ENCODE measurements at places on chromosomes 7 and 10.

GRCh38 chr10:103540722-103541121 lies 47.2 kb downstream of the NEURL1 start:
- DNase-seq = no peak

- DNase-seq = no peak
Observed at GRCh38 chr7:89133819-89134218, 338.3 kb upstream of the TEX47 start.

GRCh38 chr7:911791-912480 lies 35.6 kb downstream of the GET4 start:
- DNase-seq = no peak

GRCh38 chr7:45176886-45177731 lies 19.5 kb downstream of the RAMP3 start:
- no peak for DNase-seq

DNA sequence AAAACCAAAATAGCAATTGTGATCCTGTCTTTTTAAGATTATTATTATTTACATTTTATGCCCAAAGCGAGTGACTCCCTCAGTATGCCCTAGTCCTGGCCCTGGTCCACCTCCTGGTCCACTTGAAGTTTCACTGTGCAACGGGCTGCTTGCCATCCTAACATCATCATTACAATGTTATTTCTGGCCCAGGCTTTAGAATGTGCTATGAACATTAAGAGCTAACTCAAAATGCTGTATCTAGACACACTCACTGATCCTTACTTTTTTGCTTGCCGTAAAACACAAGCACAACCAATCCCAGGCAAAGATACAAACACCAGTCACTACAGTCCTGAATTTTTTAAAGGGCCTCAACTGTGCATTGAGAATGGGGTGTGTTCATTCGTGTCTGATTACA lies 38.4 kb downstream of the RHOBTB1 start:
- DNase-seq = no peak

- DNase-seq = no peak
Observed at GRCh38 chr10:72334825-72335393, 19.8 kb downstream of the DNAJB12 start.

- DNase-seq = peak; percentile 66
Observed at GRCh38 chr10:75403939-75404814, 2.6 kb upstream of the ZNF503 start.

DNA sequence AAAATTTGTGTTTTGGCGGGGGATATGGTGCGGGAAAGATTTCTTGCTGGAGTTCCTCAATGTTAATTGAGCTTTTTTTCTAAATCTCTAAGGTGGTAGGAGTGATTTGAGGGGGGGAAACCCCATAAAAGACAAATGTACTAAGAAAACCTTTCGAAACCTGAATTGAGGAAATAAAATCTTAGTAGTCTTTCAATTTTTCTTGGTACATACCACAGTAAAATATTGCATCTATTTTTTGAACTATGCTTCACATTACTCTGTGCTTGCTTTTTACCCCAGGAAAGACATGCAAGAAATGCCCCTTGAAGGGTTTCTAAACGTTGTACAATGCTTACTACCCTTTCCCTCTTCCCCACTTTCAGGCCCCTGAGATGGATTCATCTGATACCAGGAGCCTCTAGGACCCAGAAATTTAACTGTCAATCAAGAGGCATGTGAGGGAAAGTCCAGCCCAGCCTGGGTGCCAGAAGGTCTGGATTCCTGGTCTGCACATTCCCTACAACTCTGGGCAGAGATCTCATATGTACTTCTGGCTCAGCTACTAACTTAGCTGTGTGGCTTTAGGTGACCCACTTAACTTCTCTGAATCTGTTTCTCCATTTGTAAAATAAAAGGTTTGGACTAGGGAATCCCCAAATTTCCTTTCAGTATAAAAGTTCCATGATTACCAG lies 5.8 kb upstream of the PDCD4 start:
- no peak for DNase-seq

GRCh38 chr7:80851896-80852476 lies 66.9 kb downstream of the SEMA3C start:
- no peak for DNase-seq

DNA sequence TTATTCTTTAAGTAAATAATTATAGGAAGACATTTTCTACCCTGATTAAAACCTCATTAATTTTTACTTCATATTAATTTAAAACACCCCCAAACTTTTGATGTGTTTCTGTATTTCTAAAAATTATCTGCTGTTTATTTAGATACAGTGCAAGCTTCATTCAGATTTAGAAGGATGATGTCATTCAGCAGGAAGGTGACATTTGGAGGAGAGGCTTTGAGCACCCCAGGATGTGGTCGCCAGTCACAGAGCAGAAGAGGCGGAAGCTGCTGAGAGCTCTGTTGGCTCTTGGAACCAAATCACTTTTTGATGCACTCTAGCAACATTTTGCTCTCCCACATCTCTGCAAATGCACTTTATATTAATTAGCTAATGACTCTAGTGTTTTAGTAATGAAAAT lies 233.9 kb upstream of the CACNA2D1 start:
- DNase-seq = no peak

GRCh38 chr7:64873155-64873500 lies 29.9 kb upstream of the ZNF273 start:
- DNase-seq = no peak

GRCh38 chr10:88019753-88020152 lies 156.3 kb downstream of the PTEN start:
- no peak for DNase-seq

GRCh38 chr7:44145479-44145968 lies 4.4 kb upstream of the MYL7 start:
- no peak for DNase-seq

- DNase-seq = peak; percentile 26
Observed at GRCh38 chr10:92290076-92290836, 622 bp downstream of the CPEB3 start.

GRCh38 chr10:31770307-31770902 lies 158.2 kb downstream of the ARHGAP12 start:
- DNase-seq = peak; percentile 17

GRCh38 chr10:120593693-120594092 lies 136.7 kb downstream of the PLPP4 start:
- no peak for DNase-seq

DNA sequence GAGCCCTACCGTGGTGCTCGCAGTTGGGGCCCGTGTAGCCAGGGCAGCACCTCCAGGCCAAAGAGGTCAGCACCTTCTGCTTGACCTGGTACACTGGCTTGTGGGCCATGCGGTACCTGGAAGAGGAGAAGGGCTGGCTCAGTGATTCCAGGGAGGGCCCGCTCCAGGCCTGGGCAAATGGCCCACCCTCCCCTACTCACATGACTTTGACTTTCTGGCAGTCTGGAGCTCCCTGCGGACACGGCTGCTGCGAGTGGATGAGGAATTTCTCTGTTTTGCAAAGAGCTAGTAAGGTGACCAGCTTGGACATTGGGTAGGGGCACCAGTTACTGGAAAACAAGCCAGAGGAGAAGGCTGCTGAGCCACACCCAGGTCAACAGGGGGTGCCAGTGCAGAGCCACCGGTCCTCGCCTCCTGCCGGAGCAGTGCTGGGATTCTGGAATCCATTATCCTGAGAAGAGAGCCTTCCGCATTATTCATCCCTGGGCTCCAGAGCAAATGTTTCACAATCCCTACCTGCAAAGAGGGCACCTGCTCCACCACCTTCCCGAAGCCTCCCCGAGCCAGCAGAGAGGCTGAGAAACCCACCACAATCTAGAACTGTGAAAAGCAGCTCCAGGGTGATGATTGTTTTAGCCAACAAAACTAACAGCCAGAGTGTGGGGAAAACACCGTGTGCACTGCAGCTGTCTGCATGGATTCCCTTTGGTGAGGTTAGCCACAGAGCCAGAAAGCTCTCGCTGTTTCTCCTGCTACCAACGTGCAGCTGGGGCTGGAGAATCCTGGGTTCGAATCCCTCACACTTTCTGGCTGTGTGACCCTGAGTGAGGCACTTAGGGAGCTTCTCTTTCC lies 11.8 kb downstream of the MMRN2 start:
- DNase-seq = no peak

DNA sequence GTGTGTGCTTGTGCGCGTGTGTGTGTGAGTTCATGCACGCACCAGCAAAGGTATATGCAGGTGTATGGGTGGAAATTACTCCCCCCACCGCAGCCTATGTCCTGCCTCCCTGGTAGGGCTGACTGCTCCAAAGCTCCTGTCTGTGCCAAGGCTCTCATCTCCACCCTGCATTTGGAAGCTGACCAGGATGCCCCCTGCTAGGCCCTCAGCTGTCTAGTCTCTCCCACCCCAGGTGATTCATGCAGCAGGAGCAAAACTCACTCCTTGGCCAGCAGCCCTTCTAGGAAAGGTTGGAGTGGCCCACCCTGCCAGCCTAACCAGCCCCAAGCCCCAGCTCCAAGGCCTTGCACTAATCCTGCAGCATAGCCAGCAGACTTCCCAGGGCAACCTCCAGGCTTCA lies 148.4 kb downstream of the GRID1 start:
- no peak for DNase-seq

GRCh38 chr7:1953199-1954190 lies 279.2 kb downstream of the MAD1L1 start:
- DNase-seq = no peak

GRCh38 chr10:12742771-12743170 lies 258.7 kb downstream of the CCDC3 start:
- no peak for DNase-seq

GRCh38 chr10:89355394-89355931 lies 22.4 kb upstream of the IFIT1B start:
- no peak for DNase-seq

DNA sequence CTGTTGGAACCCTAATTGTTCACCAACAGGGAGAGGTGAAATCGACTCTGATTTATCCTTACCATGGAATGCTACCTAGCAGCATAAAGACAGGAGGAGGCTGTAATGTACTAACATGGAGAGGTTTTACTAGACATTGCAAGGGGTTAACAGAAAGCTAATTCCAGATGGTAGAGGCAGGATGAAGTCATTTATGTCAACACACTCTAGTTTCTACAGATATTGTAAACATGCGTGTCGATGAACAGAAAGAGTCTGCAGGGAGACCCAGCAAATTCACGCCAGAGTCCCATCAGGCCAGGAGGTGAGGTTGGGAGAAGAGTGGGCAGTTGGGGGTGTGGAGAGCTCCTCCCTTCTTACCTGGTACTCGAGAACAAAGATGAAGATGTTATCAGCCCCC lies 7.0 kb downstream of the NPC1L1 start:
- DNase-seq = no peak

DNA sequence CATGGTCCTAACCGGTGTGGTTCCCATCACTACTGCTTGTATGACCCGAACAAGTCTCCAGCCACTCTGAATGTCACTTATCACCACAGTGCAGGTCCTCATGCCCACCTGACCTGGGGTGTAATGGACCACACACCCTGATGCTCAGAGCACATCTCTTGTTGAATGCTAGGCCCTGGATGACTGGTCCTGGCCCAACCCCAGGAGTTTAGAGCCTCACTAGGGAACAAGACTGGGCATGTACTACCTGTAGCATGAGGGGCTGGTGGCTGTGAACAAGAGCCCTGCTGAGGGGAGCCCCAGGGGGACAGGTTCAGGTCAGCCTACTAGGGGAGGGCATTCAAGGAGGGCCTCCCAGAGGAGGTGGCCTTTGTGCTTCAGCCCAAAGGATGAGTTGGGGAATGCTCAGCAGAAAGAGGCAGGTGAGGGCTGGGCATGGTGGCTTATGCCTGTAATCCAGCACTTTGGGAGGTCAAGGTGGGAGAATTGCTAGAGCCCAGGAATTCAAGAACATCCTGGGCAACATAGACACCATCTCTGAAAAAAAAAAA lies 31.2 kb downstream of the ZMIZ1 start:
- DNase-seq = no peak

GRCh38 chr10:15780353-15781135 lies 60.8 kb upstream of the ITGA8 start:
- DNase-seq = no peak

DNA sequence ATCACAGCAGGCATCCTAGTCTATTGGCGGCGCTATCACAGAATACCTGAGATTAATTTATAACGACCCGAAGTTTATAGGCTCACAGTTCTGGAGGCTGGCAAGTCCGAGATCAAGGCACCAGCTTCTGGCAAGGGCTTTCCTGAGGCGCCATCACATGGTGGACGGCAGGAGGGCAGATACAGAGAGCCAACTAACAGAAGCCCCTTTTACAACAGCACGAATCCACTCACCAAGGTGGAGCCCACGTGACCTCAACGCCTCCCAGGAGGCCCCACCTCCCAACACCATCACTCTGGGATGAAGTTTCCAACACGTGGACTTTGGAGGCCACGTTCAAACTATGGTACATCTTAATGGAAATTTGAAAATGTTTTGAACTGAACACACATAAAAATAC lies 255.3 kb downstream of the ELFN1 start:
- no peak for DNase-seq

DNA sequence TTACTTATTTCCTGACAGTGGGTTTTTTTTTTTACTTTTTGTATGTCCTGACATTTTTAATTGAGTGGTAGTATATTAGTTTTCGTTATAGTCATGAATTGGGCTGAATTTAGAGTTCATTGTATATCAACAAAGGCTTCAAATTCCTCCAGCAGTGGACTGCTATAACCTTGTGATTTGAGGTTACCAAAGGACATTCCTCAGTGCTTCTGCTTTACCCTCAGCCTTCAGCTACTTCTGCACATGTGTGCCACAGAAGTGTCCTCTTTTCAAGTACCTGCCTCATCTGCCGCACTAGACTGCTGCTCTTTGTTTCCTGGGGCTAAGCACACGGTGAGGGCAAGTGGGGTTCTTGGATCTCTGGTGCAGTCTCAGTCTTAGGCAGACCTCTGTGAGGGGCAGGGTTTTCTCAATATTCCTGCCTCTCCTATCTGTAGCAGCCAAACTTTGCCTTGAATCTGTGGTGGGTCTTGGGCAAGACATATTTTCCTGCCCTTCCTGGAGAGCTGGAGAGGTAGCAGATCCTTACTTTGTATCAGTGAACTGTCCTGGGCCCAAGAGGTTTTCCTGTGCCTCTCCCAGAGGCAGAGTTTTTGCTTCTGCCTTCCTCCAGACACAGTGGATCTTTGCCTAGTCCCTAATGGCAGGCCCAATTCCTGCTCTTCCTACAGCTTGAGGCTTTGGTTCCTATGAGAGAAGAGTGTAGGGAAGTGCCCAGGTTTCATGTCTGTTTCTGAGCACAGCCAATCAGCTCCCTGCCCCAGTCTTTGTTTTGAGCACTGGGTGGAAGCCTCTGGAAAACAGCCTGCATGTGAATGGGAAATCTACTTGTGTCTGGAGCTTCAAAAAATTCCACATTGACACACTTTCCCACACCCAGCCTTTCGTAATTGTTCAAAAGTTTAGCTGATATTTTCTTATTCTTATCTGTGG lies 39.0 kb upstream of the STRIP2 start:
- no peak for DNase-seq

DNA sequence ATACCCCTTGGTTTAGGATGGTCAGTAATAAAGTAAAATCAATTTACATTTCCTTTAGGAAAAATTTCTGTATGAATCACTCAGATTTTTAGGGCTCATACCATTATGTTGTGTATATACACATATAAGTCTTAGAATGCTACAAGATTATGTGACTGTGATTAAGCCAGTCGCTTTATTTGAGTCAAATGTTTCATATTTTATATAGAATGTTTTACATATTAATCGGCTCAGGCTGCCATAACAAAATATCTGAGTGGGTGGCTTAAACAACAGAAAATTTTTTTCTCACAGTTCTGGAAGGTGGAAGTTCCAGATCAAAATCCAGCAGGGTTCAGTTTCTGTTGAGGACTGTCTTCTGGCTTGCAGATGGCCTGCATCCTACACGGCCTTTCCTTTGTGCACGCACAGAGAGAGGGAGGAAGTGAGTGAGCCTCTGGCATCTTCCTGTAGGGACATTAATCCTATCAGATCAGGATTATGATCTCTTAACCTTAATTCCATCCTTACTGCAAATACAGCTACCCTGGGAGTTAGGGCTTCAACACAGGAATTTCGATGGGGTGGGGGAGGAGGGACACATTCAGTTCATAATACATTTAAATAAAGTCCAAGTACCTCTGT lies 198.0 kb downstream of the PHF14 start:
- DNase-seq = no peak

Data from LoVo (cell line).